ENCODE measurements at places on chromosomes 2 and 18.

GRCh38 chr2:136809998-136810397 lies 44.7 kb downstream of the THSD7B start:
- DNase-seq = no peak

- DNase-seq = no peak
These were observed 11.6 kb upstream of the OLA1 start for GRCh38 chr2:174259981-174260380.

DNA sequence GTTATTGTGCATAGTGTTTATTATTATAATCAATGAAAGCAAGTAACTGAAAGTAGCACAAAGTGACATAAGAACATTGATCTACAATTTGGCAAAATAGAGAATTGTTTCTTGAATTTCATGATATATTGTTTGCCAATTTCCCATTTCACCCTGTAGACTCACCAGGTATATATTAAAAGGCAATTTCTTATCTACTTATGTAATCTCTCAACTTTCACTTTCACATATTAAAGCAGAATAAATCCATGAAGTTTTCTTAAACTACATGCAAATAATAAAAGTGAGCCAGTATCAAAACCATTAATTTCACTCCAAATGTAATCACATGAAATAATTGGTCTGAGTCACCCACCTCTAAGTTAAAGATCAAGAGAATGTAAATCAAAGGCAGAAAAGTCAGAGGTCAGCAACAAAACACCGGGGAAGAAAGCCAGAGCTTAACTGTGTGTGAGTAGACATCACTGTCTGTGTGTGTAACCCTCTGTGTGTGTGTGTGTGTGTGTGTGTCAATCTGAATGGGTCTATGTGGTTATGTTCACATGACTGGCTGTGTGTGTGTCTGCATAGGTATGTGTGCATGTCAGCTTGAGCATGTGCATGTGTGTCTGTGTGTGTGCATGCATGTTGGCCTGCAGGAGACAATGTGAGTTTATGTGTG lies 44.1 kb downstream of the ZNF385B start:
- DNase-seq = no peak

DNA sequence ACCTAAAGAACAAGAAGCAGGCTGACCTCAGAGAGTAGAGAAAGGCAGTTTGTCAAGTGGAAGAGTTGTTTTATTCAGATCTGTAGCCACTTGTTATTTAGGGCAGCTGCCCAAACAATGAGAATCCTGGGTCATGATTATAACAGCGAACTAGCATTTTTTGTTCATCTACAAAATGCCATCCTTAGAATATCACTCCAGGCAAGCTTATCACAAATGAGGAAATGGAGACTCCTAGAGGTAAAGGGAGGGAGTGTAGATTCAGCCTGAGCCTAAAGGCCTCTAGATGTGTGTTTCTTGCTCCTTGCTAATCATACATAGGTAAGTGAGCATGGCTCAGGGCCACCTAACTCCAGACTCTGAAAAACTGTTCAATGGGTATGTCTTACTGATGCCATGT lies 126.1 kb downstream of the HNMT start:
- DNase-seq = peak; percentile 37

GRCh38 chr2:230492107-230492506 lies 76.1 kb downstream of the SP100 start:
- no peak for DNase-seq

DNA sequence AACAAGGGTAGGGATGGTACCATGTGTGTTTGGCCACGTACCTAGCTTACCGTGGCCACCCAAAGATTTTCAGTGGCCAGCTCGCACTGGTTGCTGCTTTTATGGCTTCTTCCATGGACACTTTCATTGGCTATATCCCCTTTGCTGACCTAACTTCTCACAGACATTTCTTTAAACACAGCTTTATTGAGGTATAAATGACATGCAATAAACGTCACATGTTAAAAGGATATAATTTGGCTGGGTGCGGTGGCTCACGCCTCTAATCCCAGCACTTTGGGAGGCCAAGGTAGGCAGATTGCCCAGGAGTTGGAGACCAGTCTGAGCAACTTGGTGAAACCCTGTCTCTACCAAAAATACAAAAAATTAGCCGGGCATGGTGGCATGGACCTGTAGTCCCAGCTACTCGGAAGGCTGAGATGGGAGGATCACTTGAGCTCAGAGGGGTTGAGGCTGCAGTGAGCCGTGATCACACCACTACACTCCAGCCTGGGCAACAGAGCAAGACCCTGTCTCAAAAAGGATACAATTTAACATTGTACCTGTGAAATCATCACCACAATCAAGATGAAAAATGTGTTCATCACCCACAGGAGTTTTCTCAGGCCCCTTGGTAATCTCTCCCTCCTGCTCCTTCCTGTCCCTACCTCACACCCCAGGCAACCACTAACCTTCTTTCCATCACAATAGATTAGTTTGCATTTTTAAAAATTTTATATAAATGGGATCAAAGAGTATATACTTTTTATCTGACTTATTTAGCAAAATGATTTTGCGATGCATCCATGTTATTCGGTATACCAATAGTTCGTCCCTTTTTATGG lies 127.8 kb upstream of the PPP1CB start:
- no peak for DNase-seq

GRCh38 chr2:12787891-12788801 lies 71.4 kb downstream of the TRIB2 start:
- DNase-seq = no peak

DNA sequence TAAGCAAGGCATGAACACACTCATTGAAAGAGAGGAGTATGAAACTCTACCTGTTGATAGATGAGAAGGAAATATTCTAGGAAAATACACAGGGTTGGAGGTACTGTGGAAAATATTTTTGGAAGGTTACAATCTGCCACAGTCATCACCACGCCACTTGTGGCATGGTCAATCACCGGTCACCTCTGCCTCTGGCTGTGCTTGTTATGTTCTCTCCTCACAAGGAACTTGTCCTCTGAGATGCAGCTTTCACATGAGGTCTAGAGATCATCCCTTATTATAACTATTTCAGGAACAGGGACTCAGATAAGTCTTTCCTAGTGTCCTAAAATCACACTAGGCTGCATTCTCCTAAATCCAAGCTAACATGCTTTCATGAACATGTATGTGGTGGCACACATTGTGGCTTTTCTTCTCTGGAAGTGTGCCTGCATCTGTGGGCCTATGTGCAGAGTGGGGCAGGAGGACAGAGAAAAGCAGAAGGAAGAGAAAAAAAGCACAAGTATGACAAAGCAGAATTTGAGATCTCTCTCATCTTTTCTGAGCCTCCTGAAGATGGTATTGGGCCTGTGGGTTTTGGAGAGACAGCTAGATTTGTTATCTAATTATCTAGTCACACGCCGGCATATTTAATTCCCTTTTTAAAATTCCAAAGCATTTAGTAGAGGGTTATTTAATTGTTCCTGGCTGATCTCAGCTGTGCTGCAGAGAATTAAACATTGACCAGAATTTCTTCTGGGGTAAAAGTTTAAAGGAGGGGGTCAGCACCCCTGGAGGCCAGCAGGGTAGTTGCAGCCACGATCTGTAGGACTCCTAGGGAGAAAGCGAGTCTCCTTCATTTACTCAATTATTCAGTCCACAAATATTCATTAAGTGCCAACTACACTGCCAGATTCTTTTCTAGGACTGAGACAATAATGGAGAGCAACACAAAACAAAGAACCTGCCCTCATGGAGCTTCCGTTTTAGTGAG lies 294.6 kb downstream of the RDH14 start:
- DNase-seq = no peak

DNA sequence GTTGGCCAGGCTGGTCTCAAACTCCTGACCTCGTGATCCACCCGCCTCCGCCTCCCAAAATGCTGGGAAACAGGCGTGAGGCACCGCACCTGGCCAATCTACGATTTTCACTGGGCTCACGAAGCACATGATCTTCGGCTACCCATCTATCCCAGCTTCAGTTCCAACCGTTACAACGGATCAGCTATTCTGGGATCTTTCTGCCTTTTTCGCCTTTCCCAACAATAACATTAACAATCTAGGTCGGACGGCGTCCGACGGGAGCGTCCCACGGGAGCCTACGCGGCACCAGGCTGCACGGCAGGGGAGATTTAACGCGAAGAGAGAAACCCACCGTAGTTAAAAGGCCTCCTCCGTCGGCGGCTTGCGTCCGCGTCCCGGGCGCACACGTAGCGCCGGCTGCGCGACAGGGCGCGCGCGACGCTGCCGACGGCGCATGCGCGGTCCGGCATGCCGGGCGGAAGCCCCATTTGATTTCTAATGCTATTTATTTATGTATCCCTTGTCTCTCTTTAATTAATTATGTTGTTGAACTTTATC lies at the start of gene MSL3B:
MSL3B (minus strand) TSS at position 394 of the 540 bp plus-strand sequence.
- DNase-seq = peak; percentile 82
